ENCODE measurements at places on chromosomes 16 and 17.

DNA sequence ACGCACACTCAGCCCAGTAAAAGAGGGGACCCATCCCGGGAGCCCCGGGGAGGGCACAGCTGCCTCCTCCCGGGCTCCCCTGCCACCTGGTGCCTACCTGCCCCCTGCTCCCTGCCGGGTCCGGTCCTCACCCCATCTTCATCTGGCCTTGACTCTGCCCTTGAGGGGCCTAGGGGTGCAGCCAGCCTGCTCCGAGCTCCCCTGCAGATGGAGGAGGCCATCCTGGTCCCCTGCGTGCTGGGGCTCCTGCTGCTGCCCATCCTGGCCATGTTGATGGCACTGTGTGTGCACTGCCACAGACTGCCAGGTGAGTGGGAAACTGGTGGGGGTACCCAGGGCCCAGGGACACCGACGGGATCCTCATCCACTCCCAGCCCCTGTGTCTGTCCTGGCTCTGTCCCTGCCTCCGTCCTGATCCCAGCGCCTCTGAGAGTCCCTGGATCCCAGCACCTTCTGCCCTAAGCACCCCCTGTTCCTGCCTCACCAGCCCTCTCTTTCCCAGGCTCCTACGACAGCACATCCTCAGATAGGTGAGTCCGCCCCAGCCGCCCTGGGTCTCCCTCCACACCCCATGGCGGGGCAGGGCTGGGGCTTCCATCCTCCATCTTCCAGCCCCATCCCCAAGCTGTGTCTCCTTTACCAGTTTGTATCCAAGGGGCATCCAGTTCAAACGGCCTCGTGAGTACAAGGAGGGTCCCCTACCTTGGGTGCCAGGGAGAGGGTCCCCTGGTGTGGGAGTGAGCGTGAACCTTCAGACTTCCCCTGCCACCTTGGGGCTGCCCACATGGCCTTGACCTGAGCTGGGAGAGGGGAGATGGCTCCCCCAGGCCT is 574 bp downstream of the LAT start:
- no peak for DNase-seq

DNA sequence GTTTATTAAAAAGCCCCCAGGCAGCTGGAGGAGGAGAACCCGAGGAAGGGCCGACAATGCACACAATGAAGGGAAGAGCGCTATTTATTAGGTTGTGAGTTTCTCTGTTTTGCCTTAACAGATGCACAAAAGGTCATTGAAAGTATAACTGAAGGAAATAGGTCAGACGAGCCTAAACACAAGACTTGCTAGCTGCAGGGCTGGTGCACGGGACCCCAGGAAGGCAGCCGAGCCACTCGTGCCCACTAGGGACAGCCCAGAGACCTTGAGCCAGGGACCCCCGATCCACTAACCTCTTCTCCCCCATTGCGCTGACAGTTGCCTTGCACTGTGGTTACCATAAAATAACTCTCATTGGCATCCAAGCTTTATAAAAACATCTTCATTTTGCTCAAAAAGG is 11.3 kb downstream of the LITAFD start:
- DNase-seq: no peak

GRCh38 chr17:81128774-81129173 is 36.5 kb upstream of the PVALEF start:
- DNase-seq: peak; percentile 96

DNA sequence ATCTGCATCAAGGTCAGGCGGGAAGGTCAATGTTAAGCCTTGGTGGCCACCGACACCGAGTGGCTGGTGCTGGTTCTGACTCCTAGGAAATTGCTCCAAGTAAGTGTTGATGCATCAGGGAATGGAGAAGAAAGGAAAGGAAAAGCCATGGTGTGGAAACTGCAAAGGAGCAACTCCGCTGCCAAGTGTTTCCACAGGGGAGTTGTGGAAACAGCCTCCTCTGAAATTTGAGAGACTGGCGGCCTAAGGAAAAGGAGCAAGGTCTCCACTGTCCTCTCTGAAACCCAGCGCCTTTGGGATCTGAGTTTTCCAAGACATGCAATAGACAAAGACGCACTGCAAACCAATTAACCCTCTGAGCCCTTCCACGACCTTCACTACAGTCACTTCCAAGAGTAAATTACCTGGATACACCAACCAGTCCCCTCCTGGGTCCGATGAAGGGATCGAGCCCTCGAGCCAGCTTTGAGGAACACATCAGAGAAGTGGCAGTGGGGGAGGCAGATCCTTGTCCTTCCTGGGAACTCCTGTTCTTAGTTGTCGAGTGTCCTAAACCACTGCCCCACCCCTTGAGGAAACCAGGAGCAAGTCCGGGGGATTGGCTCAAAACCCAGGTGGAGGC is 51.1 kb downstream of the SRL start:
- DNase-seq: no peak

DNA sequence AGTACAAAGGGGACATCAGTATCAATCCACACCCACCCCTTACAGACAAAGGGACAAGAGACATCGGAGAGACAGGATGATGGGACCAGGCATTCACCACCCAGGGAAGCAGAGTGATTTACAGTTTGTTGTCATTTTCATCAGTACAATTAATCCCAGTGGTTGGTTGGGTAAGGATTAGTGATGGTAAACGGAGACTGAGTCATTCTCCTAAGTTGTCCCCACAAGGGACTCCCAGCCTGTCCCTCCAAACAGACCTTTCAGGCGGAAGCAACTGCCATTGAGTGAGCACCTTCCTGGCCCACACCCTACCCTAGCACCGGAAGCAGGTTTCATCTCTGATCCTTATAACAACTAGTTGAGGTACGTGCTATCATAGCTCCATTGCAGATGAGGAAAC is 11.2 kb downstream of the PPL start:
- no peak for DNase-seq

DNA sequence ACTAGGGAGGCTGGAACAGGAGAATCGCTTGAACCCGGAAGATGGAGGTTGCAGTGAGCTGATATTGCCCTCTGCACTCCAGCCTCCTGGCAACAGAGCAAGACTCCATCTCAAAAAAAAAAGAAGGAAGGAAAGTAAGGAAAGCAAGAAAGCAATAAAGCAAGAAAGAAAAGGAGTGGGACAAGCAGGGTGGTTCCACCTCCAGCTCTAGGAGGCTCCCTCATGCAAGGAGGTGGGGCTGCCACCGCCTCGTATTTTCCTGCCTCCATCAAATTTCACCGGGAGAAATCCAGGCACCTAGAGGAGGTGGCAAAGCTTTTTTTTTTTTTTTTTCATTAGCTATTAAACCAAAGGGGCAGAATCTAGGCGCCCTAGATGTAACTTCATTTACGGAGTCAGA is 1.0 kb downstream of the CYB561 start:
- no peak for DNase-seq
